ENCODE measurements at places on chromosomes 12 and 14.

GRCh38 chr12:75943730-75944096 is 87.9 kb downstream of the PHLDA1 start:
- DNase-seq: no peak

DNA sequence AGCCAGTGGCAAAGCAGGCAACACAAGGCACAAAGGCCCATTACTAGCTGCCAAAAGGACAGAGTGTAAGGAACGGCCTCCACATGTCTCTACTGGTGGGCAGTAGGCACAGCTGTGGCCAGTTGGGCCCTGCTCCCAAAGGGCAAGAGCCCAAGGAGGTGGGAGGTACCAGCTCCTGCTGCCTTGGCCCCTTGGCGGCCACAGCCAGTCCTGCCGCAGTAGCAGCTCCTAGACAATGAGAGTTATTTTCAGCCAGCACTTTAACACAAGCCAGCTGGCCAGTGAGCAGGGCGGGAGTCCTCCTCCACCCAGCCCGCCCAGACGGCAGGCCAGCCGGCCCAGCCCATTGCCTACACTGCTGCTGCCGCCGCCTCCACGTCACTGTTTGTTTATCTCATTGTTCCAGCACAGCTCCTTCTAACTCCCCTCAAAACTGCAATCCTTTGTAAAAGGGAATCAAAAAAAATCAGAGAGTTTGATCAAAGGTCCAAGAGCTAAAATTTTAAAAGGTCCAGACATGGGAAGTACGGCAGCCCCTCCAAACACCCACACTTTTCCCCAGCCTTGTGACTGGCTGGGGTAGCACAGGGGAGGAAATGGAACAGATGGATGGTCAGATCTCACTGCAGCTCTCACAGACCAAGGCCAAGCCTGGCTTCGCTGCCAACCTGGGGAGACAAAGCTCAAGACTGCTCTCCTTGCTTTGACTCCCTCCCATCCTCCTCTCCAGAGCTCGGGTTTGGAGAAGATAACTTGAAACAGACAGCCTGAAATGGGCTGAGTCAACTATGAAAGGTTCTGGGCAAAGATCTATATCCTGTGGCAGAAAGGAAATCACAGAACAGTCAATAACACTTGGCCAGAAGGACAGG is 33.5 kb downstream of the FMNL3 start:
- DNase-seq: no peak

DNA sequence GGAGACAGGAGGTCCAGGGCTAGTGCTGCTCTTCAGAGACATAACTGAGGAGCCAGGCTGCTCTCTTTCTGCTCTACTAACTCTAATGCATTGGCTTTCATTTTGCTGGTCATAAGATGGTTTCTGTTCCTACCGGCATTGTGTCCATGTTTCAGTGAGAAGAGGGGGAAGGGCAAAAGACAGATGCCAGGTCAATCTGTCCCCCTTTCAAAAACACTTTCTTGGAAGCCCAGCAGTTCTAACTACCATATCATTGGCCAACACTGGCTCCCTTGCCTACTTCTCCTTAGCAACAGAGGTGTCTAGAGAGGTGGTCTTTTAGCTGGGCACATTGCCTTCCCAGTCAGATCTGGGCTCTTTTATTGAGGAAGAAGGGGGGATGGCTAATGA is 63.9 kb downstream of the TGFB3 start:
- no peak for DNase-seq

GRCh38 chr12:6946033-6946919 is 2.5 kb downstream of the C12orf57 start:
- no peak for DNase-seq

DNA sequence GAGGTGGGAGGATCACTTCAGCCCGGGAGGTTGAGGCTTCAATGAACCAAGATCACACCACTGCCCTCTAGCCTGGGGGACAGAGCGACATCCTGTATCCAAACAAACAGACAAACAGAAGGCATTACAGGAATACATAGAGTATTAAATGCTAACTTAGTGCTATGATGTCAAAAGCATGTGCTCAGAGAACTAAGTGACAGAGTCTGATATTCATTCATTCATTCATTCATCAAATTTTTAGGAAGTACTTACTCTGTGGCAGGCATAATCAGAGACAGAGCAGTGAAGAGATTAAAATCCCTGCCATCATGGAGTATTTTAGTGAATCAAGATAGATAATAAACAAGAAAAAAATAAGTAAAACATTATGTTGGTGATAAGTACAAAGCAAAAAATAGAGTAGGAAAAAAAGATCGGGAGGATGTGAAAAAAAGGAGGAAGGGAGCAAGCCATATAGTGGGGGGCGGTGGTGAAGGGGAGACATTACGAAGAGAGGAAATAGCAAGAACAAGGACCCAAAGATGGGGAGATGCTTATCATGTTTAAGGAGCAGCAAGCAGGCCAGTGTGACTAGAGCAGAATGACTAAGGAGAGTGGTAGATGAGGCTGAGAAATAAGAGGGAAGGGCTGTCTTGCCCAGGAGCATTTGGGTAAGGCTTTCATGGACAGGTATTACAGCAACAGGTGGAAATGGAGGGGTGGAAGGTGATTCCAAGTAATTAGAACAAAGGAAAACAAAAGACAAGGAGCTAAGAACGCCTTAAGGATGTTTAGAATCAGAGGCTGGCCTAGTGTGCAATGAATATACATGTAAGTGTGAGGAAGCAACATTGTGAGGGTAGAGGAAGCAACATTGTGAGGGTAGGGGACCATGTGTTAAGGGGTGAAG is 2.8 kb downstream of the MAP4K5 start:
- no peak for DNase-seq

GRCh38 chr12:79688376-79689060 is 2.2 kb downstream of the PAWR start:
- no peak for DNase-seq

- no peak for DNase-seq
These were observed 147.4 kb upstream of the EGLN3 start for GRCh38 chr14:34098045-34098984.

- no peak for DNase-seq
These were observed 13.7 kb upstream of the MED13L start for GRCh38 chr12:116291218-116291617.

GRCh38 chr14:77491056-77491455 is 7.6 kb downstream of the ISM2 start:
- no peak for DNase-seq

- no peak for DNase-seq
These were observed 44.5 kb upstream of the AP4S1 start for GRCh38 chr14:30980980-30981379.

GRCh38 chr14:73755434-73756014 is 41.3 kb upstream of the PNMA1 start:
- no peak for DNase-seq

DNA sequence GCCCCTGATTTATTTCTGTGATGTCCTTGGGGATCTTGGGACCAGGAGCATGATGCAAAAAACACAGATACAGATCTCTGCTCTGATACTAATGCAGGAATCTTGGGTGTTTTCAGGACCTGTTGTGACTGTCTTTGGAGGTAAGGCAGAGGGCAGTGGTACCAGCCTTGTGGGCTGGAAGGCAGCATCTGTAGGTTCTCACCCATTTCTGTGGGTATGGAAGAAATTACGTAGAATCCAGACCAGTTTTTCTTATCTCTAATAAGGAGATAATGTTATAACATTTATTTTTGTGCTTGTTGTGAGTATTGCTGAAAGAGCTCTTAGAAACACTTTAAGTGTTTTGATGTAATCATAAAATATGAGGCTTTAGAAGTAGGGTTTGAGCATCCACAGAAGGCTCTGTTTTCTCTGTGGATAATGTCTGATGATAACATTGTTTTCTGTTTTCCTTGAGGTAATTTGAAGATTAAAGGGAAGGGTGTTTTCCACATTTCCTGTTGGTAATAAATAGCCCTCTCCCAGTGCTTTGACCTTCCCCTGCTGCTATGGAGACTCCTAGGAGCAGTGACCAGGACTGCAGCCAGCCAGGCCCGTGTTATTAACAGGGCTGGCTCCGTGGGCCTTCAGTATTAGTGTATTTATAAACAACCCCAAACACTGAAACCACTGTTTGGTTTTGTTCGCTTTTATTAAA is 9.4 kb upstream of the DCP1B start:
- DNase-seq: no peak

- DNase-seq: no peak
These were observed 275.8 kb downstream of the SLC6A15 start for GRCh38 chr12:84636801-84637290.

DNA sequence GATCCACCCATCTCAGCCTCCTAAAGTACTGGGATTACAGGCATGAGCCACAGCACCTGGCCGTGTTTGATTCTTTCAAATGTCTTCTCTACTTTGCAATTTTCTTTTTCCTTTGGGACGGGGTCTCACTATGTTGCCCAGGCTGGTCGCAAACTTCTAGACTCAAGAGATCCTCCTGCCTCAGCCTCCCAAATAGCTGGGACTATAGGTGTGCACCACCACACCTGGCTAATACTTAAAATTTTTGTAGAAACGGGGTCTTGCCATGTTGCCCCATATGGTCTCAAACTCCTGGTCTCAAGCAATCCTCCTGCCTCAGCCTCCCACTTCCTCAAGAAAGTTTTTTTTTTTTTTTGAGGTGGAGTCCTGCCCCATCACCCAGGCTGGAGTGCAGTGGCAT is 1.7 kb downstream of the GATC start:
- DNase-seq: no peak

GRCh38 chr12:64858882-64859605 is 34.6 kb downstream of the TBC1D30 start:
- no peak for DNase-seq

GRCh38 chr14:76376409-76376877 is 506 bp downstream of the ESRRB start:
- no peak for DNase-seq

DNA sequence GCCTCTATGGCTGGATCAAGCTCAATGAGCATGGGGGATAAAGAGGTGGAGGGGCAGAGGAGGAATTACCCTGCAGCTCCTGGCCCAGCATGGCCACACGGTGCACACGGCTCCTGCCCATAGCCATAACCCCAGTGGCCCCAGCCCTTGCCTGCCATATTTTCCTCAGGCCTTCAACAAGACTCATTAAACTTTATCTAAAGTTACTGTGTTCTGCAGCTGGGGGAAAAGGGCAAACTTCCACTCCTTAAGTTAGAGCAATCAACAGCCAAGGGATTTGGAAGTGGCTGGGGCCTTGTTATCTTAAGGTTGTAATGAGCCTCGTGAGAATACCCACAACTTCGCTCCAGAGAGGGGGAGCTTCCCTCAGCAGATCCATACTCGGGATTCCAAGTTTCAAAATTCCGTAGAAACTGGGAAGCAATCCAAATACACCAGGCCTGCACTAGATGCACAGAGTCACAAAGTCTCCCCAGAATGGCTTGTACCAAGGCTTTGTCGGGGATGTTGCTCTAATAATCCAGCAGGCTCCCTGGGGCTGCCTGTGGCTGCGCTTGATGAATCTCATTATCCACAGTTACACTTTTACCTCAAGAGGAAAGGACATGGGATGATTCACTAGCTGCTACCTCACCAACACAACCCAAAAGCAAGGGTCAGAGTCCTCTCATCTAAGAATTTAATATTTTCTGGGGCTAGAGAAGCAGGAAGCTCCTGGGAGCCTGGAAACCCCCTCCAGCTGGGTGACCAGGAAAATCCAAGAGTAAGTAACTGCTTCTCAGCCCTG is 13.0 kb upstream of the OR6J1 start:
- DNase-seq: no peak

GRCh38 chr12:12267742-12268200 is 927 bp upstream of the LRP6 start:
- DNase-seq: no peak

- DNase-seq: no peak
These were observed 7.5 kb downstream of the RNF212B start for GRCh38 chr14:23245282-23245681.

- no peak for DNase-seq
These were observed 1.6 kb downstream of the IPO4 start for GRCh38 chr14:24186831-24187538.

DNA sequence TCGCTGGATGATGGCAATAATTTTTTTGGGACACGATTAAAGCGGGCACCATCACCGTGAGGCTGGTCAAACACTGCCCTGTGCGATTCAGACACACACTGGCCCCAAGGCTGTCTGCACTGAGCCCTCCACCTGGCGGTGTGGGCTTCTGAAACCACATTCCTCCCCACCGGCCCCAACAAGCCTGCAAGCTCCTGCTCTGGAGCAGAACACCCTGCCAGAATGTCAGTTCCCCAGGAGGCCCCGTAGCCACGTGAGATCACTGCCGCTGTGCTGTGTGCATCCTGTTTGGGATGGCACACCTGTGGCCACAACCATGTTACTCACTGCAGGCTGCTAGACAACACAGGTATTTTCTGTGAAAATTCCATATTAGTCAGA is 7.9 kb downstream of the GSC start:
- DNase-seq: no peak

GRCh38 chr12:129701631-129702101 is 202.2 kb downstream of the TMEM132D start:
- no peak for DNase-seq

DNA sequence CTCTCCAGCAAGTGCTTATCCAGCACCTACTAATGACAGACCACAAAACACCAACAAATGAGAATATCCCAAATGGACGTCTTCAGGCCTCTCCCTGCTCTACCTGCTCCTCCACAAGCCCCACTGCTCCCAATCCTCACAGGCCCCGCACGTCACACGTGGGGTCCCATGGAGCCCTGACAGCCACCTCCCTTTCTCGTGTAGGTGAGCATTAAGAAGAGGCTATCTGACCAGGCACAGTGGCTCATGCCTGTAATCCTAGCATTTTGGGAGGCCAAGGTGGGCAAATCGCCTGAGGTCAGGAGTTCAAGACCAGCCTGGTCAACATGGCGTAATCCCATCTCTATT is 5.4 kb downstream of the RIMBP2 start:
- DNase-seq: no peak

DNA sequence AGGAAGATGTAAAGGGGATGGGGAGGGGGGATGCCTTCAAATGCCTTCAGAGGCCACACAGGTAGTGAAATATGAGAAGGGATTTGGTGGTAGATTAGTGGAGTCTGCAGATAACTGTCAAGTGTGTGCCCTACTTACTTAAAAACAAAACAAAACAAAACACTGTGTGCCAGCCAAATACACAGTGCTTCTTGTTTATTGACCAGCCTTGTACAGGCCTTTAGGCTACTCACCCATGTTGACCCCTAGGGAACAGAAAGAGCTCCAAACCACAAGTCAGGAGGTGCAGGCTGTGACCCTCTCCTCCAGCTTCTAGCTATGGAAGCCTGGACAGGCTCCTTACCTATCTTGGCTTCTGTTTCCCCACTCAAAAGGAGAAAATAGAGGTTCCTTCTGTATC is 562.0 kb downstream of the ETNK1 start:
- no peak for DNase-seq

- DNase-seq: no peak
These were observed 291.8 kb downstream of the ERC1 start for GRCh38 chr12:1282670-1283315.

GRCh38 chr14:26730929-26731618 is 133.2 kb upstream of the NOVA1 start:
- no peak for DNase-seq

- no peak for DNase-seq
These were observed 342.6 kb upstream of the CCDC196 start for GRCh38 chr14:66143387-66144112.

GRCh38 chr12:111975161-111975931 is 37.6 kb downstream of the TMEM116 start:
- no peak for DNase-seq

- no peak for DNase-seq
These were observed 43.9 kb upstream of the GNPNAT1 start for GRCh38 chr14:52835122-52835903.
